ENCODE measurements at places on chromosomes 1 and 21.

DNA sequence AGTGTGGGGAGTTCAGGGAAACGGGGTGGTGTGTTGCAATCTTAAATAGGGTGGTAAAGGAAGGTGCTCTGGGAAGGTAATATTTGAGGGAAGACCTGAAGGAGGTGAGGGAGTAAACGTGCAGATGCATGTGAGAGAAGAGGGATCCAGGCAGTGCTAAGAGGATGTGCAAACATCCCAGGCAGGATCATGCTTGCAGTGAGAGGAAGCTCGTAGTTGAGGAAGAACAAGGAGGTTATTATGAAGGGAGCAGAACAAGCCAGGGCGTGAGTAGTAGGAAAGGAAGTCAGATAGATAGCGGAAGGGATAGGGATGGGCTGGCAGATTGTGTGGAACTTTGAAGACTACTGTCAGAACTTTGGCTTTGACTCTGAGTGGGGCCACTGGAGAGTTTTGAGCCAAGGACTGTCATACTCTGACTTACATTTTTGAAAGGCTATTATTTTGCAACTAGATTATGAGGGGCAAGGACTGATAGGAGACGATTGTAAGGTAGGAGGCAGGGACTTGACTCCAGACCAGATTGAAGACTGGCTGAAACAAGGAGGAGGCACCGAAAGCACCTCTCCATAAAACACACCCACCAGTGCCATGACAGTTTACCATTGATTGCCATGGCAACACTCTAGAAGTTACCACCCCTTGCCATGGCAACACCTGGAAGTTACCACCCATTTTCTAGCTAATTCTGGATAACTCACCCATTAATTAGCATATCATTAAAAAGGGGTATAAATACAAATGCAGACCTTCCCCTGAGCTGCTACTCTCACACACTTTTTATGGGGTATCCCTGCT lies 67.0 kb downstream of the XCL2 start:
- no peak for DNase-seq

GRCh38 chr1:84772428-84772943 lies 82.2 kb upstream of the SSX2IP start:
- DNase-seq, result peak; percentile 80

DNA sequence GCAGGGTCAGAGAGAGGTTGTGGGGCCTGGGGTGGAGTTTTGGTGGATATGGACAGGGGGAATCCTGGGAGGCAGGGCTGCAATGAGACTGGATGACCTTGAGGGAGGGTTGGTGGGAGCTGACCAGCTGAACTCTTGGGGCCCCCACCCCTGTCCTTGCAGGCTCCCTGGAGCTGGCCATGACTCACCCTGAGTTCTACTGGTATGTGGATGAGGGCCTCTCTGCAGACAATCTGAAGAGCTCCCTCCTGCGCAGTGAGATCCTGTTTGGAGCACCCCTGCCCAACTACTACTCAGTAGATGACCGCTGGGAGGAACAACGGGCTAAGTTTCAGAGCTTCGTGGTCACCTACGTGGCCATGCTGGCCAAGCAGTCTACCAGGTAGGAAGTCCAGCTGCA lies 23.6 kb downstream of the DISP3 start:
- DNase-seq, result no peak

- peak; percentile 53 for DNase-seq
Observed at GRCh38 chr1:74771913-74772515, 39.1 kb downstream of the TYW3 start.

DNA sequence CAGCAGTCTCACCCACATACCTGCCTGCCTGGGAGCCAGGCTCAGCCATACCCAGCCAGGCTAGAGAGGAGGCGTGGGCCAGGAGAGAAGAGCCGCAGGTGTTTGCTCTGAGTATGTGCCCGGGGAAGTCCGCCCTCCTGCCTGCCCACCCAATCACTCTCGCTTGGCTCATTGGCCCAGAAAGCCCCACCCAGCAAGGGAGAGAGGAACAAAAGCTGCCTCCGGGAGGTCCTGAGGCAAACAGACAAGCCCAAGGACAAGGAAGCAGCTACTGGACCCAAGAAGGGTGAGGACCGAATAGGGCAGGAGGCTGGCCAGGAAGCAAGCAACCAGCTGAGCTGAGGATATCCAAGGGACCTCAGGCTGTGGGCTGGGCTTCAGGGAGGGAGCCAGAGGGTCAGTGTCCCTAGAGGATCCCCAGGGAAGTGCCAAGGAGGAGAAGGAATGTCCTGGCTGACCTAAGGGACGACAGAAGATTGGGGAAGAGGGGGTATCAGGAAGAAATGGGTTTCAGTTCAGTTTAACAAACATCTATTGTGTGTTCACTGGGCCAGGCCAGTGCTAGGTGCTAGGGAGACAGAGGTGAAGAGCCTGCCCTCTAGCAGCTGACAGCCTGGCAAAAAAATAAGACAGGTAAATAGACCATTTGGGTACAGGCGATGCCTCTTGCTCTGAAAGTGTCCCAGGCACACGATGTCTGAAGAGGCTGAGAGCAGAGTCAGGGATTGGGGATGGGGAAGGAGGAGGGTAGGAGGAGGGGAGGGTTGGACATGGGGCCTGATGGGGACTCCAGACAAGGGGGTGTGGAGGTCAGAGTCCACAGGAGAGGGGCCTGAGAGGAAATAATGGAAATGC lies at the start of gene GJB4:
Gene GJB4 (plus strand): TSS at position 238 of the 855 bp plus-strand sequence. CDS start 1,515 bp downstream, outside the sequence.
- no peak for DNase-seq

DNA sequence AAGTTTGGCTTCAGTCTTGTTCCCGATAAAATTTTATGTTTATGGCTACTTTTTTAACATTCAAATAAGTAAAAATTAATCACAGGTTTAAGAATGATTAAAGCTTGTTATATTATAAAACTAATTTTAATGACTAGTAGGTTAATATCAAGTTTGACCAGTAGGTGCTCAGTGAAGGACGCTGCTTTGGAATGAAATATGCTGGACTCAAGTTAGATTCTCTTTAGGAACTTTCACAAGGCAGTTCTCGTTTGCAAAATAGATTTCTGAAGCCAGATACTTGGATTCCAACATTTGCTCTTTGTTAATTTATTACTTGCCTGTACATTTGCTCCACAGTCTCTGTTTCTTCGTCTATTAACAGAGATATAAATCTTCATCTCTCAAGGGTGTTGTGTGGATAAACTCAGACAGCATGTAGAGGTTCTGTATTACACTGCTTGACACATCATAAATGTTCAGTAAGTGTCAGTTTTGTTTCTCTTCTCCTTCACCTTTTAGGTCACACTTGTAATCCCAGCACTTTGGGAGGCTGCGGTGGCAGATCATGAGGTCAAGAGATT lies 432.8 kb upstream of the CHRM3 start:
- no peak for DNase-seq

DNA sequence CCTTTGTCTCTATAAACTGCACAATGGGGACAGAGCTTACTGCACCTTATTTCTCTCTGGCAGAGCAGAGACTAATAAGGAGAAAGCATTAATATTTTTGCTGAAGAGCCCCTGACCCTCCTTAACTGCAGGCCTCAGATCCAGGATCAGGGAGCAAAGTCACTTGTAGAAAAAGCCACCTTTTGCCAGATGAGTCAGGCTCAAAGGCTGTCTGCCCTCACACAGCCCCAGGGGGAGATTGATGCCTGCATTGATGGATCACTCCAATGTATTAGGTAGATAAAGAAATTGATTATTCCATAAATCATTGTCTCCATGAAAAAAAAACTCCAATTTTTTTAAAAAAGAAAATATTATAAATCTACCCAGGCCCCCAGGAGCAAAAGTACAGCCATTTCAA lies 15.8 kb downstream of the GRIK3 start:
- DNase-seq, result no peak

DNA sequence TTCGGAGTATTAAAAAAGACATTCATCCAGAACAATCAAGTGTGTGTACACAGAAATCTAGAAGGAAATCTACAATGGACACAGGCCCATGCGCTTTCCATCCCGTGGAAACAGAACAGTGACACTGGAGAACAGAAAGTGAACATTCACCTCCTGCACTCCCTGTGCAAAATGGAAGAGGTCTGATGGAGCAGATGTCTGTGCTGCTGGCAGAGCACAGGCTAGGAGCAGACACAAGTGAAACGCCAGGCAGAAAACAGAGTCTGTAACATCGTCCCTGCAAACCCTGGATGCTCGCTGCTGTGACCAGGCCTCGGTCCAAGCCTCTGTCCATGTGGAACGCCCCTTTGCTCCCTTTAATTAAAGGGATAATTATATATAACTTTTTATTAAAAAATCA lies 36.1 kb downstream of the SLC45A1 start:
- no peak for DNase-seq

DNA sequence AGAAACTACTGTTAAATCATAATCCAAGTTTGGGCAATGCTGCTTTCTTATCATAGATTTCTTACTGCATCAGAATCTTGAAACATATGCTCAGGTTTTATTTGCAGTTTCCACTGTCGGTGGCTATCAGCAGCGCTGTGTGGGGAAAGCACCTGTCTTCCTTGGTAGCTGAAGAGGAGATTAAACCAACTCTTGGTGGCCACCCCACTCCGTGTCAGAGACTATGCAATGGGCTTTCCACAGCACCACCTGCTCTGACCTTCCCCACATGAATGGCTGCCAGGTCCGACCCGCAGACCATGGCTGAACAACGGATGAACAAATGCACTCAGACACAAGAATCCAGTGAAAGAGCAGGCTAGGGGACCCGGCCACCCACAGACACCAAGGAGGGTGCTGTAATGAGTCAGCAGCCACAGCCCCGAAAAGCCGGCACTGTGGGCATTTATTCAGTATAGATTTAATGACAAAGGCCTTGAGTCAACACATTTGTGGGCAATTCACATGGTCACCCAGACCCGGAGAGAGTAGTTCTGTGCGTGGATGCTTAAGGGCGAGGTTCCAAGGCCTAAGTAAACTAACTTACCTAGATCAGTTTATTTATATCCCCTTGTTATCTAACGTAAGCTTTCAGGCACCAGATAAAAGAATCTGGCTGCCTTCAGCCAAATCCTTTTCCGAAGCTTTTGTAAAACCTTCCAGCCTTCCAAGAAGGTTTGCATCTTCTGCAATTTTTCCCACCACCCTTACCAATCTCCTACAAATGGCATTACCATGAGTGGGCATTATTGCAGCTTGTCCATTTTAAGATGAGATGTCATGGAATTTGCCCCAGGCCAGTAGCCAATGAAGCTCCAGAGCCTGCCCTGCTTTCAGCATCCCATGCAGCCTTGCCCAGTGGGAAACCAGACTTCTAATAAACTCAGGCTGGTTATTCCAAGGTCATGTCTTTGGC lies 82.7 kb downstream of the HLCS start:
- DNase-seq, result peak; percentile 71

DNA sequence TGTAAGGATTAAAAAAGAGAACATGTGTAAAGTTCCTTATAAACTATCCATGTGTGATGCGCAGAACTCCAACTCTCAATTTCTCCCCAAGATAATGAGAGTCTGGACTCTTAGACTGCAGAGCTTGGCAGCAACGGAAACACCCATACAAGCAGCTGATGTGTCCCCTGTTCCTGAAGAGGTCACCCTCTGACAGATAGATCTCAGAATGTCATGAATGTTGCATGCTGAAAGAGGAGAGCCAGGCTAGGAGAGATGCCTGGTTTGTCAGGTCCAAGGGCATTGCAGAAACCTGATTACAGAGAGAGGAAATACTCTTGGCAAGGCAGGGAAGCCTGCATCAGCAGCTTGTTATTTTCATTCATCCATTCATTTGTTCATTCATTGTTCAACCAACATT lies 24.2 kb downstream of the MTARC1 start:
- DNase-seq, result no peak

DNA sequence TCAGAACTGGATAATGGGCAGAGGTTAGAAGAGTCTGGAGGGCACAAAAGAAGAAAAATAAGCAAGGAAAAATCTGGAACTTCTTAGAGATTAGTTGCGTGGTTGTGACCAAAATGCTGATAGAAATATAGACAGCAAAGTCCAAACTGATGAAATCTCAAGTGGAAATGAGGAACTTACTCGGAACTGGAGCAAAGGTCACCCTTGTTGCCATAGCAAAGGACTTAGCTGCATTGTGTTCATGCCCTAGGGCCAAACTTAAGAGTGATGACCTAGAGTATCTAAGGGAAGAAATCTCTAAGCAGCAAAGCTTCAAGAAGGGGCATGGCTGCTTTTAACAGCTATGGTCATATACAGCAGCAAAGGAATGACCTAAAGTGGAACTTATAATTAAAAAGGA lies 180.0 kb downstream of the TTLL7 start:
- peak; percentile 80 for DNase-seq

- DNase-seq, result no peak
Observed at GRCh38 chr1:198298640-198299039, 141.8 kb downstream of the NEK7 start.

GRCh38 chr1:52601991-52602855 lies at the start of gene GPX7:
Gene GPX7, plus strand, starts transcription at chr1:52602371. Its CDS starts 39 bp downstream, at chr1:52602410.
- peak; percentile 62 for DNase-seq
